ENCODE measurements at places on chromosomes 13 and 19.

- DNase-seq: no peak
Observed at GRCh38 chr13:31956980-31957644, 74.5 kb upstream of the FRY start.

- DNase-seq: no peak
Observed at GRCh38 chr19:48186541-48186991, 16.1 kb downstream of the ZSWIM9 start.

- no peak for DNase-seq
Observed at GRCh38 chr13:42215578-42216421, 56.2 kb upstream of the AKAP11 start.

DNA sequence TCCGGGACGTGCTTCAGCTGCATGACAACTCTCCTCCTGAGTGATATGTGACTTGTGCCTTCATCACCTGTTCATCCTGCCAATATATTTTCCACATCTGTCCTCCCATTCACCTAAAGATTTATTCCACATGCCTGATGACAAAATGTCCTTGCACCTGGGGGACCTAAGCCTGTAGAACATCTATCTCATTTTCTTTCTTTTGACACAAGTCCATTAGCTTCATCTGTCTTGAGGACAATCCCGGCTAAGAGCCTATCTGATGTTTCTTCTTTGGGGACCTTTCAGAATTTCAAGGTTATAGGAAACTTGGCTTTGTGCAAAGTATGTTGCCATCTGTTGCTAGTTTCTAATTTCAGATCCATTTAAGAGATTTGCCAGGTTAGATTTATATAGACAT is 41.1 kb downstream of the ITGBL1 start:
- no peak for DNase-seq

DNA sequence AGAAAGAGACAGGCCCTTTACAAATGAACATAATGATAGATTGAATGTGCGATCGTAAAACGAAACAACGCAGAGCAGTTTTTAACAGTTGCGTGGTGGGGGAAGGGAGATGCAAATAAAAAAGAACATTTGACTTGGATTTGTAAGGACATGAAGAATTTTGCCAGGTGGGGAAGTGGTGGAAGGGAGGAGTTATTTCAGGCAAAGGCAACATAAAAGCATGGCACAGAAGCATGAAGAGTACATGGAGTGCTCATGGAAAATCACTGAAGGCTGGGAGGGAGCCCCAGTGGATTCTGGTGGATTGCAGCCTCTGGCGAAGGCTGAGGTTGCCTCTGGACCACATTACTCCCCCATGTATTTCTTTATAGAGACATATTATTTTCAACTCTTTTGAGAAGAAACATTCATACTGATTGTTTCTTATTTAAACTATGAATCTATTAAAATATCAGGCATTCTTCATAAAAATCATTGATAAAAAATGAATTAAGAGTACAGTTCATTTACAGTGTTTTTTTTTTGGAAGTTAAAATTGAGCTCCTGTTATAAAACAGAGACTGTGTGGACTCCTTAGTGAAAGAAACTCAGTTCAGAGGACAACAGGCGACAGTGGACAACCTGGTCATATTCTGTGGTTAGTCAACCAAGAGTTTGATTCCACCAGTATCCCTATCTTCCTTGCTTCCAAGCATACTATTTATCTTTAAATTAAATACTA is 57.5 kb downstream of the STARD13 start:
- DNase-seq: no peak

GRCh38 chr13:78299832-78300623 is 303.3 kb downstream of the POU4F1 start:
- DNase-seq: no peak

DNA sequence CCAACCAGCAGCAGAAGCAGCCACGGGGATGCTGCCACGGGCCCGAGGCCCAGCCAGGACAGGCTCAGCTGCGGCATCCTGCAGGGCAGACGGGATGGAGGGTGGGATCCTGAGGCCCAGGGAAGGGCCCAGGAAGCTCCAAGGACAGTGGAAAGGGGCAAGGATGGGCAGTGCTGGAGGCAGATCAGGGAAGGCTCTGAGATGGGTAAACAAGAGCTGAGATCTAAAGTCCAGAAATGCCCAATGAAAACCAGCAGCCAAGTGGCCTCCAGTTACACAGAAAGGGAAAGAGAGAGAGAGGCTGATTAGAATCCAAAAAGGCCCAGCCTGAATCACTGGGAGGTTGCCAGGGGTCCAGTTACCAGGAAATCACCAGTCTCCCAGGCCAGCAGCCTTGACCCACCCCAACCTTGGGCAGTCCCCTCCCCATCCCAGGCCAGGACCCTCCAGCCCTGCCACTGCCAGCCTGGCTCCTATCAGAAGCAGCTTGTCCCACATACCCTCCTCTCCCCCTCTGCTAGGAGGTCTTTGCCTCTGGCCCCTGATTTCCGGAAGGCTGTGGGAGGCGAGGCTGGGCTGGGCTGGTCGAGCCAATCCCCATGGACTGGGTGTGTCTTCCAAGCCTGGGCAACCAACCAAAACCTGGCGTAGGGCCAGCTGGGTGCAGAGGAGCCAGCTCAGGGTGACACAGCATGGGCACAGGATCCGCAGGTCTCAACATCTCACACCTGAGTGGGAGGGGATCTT is at the start of gene CYP4F11:
CYP4F11 (minus strand) TSS at position 198 of the 747 bp plus-strand sequence; CDS start at position 77, 121 bp downstream.
- DNase-seq: no peak

- no peak for DNase-seq
Observed at GRCh38 chr19:10419200-10419645, 1.1 kb upstream of the PDE4A start.

DNA sequence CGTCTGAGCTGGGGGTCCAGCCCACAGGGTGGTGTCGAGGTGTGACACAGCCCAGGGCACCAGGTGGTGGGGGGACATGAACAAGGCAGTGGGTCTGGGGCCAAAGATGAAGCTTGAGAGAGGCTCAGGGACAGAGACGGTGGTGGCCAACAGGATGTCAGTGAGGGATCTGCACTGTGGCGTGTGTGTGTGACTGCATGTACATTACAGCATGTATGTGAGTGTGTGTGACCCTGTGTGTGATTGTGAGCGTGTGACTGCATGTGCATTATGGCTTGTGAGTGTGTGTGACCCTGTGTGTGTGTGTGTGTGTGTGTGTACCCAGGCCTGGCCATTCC is 1.6 kb downstream of the ADAMTS10 start:
- no peak for DNase-seq

All from GOT3 (cell line).